ENCODE measurements at places on chromosomes 16 and 17.

GRCh38 chr16:14428043-14428442, 202.0 kb downstream of the PARN start:
- no peak for DNase-seq

- no peak for DNase-seq
Observed at GRCh38 chr16:79970551-79971236, 370.2 kb upstream of the MAF start.

DNA sequence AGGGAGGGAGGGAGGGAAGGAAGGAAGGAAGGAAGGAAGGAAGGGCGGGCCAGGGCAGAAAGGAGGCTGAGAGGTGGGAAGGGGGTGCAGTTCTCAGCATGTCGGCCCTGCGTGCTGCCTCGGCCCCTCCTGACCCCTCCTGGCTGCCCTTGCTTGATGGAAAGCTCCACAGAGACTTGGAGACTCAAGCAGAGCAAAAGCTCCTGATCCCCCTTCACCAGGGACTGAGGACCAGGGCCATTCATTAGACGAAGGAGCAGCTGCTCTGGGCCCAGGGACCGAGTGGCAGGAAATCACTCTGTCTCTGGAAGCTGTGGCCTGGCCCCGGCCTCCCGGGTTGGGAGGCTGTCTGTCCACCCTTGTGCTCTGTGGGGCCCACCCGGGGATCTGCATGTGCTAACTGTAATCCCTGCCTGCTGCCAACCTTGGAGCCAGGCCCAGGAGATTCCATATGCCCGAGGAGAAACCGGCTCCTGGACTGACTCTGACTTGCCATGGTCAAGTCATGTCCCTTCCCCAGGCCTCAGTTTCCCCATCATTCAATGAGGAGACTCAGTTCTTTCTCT, 27.4 kb upstream of the C1QL1 start:
- no peak for DNase-seq

DNA sequence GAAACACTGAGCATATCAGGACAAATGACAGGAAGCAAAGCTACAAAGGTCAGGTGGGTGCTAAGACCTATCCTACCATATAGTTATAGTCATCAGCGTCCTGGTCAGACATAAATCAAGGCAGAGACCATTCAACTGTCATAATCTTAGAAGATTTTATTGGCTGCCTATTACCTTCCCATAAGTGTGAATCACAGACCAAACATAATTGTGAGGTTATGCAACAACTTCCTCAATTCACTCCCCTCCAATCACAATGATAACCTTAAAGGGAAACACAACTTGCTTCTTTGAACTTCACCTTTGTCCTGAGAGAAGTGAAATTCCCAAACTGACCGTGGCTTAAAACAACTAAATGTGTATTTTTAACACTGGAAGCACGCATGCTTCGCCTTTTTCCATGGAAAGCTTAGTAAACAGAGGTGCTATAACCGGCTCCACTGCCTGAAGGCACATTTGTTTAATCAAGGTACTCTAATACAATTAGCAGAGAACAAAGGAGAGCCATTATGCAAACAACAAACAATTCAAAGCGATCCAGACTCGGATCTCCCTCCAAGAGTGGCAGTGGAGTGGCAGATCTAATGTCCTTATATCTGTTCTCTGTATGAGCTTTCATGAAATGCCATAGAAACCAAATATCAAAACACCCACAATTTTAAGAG, 84.9 kb downstream of the TMEM114 start:
- no peak for DNase-seq

DNA sequence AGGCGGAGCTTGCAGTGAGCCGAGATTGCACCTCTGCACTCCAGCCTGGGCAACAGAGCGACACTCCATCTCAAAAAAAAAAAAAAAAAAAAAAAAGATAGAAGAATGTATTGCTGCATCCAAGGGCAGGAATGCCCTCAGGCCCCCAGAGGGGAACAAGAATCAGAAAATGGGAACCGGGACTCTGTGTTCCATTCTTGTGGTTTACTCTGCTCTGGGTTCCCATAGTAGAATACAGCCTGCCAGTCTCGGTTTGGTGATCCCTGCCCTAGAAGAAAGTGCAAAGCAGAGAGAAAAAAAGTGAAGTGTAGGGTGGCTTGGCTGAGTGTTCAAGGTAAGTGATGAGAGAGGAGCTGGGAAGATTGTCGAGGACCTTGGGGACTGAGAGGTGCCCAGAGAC, 27.4 kb upstream of the KDM6B start:
- DNase-seq: no peak

DNA sequence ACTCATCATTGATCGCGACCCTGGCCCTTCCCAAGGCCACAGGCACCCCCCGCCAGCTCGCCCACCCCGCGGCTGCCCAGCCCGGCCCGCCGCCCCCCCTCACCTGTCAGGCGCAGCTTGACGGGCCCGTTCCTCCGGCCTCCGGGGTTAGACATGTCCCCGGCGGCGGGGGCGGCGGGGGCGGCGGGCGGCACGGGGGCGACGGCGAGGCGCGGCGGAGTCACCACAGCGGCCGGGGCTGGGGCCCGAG, 456 bp downstream of the SMURF2 start:
- DNase-seq: no peak

DNA sequence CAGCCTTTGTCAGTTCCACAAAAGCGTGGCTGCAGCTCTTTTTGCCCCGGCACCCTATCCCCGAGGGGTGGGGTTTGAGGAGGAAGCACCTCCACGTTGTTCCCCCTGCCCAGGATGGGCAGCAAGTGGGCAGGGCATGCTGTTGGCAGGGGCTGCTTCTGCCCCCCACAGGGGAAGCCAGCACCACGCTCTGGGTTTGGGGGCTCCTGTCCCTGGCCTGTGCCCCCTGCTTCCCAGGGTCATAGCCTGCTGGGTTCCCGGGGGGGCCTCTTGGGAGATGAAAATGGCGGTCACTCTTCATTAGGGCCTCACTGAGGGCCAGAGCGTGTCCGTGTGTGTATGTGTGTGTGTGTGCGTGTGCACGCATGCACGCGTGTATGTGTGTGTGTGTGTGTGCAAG, 22.8 kb downstream of the LASP1 start:
- DNase-seq: no peak

DNA sequence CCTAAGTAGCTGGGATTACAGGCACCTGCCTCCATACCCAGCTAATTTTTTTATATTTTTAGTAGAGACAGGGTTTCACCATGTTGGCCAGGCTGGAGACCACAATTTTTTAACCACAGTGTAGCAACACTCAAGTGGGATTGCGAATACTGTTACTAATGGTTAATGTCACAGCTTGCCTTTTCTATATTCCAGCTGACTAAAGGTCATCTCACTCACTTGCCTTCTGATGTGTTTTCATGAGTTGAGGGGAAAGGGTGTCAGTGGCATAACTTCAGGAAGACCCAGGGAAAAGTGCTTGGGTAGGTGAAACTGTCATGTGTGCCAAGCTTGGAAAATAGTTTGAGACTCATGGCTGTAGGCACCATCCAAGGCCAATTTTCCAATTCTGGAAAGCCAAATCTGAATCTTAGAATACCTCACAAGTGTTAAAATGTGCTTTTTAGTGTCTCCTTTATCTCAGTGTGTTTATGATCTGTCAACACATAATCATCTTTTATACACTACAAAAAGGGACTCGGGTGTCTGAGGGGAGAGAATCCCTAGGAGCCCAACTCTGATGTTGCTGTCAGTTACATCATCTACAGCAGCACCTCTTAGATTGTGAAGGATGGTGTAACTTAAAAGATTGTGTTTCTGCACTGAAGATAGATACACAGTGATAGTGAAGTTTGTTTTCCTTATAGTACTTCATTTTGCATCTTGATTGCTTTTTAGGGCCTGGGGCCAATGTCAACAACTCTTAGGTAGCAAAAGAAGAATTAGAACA, 27.1 kb downstream of the OGFOD1 start:
- DNase-seq: no peak

GRCh38 chr17:7018331-7018964, 4.4 kb upstream of the BCL6B start:
- DNase-seq: no peak

DNA sequence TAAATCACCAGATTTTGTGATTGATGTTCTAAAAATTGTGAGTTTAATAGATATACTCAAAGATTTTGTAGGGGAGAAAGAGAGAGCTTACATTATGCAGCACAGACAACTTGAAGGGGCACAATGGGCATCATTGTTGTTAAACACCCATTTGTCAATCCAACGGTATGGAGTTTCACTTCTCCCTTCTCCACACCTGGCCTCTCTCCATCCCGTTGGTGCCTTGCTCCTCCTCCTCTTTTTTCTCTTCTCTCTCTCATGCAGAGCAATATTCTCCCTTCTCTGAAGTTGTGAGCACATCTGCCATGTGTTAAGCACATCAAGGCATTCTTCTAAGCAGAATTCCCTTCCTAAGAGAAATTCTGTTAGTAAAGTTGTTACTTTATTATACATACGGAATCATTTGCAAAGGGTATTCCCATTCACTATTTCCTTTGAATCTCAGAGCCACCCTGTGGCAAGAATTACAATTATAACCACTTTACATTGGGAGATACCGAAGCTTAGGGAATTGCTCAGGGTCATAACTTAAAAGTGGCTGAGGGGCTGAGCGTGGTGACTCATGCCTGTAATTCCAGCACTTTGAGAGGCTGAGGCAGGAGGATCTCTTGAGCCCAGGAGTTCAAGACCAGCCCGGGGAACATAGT, 40.5 kb upstream of the SKAP1 start:
- DNase-seq: no peak

- no peak for DNase-seq
Observed at GRCh38 chr16:10951026-10951425, 6.7 kb downstream of the CLEC16A start.

DNA sequence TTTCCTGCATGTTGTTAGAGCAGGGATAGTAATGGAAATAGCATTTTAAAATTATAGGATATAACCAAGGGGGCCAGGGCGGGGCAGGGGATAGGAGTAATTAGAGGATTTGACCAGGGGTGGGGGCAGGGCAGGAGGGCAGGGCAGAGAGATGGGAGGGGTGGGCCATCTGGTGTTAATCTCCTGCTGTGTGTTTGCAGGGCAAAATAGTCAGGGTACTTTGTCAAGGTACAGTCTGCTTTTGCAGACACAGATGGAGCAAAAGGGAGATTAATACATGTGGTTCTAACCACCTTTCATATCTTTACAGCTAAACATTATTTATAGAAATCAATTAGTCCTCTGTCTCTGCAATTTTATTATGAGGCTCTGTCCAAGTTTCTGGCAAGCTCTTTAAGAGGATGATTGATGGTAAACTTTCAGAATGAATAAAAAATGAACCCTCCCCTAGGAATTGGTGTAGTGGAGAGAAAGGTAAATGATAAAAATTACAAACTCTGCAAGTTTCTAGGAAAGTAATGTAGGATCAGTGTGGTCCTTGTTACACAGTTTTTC, 6.6 kb downstream of the ANKFN1 start:
- DNase-seq: no peak

DNA sequence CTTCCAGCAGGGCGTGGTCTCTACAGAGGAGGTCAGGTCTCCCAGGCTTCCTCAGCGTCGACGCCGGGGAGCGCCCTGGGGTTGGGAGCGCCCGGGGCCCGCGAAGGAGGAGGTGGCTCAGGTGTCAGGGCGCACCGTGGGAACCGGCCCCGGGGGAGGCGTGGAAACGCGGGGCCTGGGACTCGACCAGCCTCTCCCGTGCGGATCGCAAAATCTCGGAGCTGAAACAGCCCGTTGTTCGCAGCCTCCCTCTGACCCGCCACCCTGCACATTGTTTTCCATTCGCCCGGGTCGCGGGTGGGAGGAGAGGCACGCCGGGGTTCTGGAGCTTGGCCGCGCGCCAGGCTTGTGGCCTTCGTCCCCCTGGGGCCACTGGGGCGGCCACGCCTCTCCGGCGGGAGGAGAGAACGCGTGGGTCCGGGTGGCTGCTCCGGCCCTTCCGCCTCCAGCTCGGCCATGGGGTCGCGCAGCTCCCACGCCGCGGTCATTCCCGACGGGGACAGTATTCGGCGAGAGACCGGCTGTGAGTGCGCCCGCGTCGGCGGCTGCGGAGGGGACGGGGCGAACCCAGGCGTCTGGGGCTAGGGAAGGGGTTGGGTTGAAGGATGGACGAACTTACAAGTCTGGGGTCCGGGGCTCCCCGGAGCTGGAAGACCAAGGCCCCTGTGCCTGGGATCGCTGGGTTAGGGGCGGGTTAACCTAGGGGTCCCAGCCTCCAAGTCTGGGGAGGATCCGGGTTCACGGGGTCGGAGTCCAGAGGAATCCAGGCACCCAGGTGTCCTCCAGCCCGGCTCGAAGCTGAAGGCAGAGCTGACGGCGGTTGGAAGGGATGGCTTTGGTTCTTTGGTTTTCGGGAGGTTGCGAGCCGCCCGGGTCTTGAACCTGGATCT, at the start of gene CHP2:
TSS of gene CHP2 (plus strand) at position 433 of the 890 bp plus-strand sequence. CDS start at position 457, 24 bp downstream.
- DNase-seq: no peak

DNA sequence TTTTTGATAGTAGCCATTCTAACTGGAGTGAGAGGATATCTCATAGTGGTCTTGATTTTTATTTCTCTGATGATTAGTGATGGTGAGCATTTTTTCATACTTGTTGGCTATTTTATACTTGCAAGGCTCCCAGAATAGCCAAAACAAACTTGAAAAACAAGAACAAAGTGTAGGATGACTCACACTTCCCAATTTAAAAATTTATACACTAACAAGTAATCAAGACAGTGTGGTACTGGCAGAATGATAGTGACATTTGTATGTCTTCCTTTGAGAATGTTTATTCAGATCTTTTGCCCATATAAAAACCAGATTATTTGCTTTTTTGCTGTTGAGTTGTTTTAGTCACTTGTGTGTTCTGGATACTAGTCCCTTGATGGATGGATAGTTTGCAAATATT, 17.8 kb downstream of the SPECC1 start:
- DNase-seq: no peak

DNA sequence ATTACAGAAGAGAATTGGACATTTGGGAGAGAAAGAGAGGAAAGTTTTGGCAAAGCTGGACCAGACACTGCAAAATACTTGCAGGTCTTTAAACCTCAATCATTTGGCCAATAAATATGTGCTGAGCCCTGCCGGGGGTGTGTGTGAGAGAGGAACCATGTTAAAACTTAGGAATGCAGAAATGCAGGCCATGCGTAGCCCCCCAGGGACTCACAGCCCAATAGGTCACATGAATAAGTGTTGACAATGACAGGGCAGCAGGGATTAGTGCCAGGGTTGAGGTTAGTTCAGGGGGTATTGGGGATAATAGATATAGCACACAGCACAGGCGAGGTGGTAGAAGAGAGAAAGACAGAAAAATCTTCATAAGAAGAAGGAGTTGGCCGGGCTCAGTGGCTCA, 113.3 kb upstream of the ADAMTS18 start:
- DNase-seq: no peak

DNA sequence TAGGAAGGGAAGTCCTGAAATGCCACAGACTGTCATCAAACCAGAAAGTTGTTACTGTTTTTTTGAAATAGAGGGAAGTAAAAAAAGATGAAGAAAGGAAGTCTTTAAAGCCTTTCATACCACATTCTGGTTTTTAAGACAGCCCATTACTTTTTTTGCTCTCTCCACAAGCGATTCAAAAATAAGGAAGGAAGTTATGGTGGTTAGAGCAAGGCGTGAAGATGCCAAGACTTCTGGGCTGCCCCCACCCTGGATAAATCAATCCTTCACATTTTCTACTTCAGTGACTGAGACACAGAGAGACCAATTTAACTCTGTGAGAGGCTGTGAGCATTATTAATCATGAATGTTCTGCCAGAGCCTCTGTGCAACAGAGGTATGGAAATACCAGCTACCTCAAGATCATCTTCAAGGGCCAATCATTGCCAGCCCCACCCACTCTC, 82.3 kb upstream of the BCAR1 start:
- DNase-seq: no peak

Data from epithelial cell of proximal tubule (primary cell).